ENCODE measurements at places on chromosomes 6 and 20. TPM values are rescaled to one million over a fixed set of nuclear protein-coding genes. Genes with fewer than 3 reads are reported as not detected.
A peak's percentile ranks its signal among the peaks of the same experiment; 100 is the strongest.

DNA sequence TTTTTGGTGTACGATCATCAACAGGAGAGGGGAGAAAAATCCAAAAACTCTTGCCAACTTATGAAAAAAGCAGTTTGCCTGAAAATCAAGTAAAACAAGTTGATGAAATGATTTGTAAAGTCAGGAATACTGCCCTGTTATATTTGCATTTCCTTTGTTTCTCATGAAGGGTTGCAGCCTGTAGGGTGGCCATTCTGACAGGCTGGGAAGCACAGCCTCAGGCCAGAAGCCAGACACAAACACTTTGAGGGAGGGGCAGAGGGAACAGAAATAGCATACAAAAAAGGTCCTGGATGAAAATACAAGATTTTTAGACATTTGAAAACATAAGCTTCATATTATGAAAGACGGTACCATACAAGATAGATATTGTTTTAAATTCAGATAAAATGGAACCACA is 109.8 kb downstream of the DTNBP1 start:
- H3K4me3 ChIP-seq: no peak overlapping the region
- H3K36me3 ChIP-seq: no peaks in the 10 kb centered on the region
- no peak overlapping the region for H3K27ac ChIP-seq

DNA sequence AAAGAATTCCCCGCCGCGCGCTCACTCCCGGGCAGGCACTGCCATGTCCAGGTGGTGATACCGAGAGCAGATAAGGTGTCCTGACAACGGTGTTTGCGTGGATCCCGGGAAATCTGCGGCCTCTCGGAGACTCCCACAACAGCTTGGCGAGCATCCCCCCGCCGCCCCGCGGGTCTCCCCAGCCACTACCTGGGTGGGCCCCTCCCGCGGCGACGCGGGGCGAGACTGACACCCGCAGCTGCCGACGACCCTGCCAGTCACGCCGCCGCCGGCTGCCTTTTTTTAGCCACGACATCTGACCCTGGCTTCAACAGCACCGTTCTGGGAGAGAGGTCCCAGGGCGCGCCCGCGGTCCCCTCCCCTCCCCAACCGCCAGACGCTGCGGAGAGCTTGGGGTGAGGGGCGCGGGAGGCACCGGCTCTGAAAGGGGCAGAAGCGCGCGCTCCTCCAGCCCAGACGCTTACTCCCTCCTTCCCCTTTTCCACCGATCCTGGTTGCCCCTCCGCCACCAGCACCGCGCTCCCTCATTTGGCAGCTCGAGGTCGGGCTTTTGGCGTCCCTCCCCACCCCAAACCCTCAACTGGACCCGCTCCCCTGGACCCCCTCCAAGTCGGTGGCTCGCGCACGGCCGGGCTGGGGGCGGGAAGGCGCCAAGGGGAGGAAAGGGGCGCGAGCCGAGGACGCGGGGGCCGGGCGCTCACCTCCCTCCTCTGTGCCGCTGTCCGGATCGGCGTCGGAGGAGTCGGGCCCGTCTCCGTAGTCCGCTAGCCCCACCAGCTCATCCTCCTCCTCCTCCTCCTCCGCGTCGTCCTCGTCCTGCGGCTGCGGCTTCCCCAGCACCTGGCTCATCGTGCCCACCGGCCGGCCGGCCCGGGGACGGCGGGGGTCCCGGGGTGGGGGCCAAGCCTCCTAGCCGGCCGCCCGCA is 665 bp downstream of the RRAGD start:
- no peak for DNase-seq
- peak overlapping the region; percentile 54 for H3K27ac ChIP-seq
- no peaks in the 10 kb centered on the region for H3K27me3 ChIP-seq
- peak overlapping the region; percentile 82 for H3K4me3 ChIP-seq
- no peaks in the 10 kb centered on the region for H3K36me3 ChIP-seq

DNA sequence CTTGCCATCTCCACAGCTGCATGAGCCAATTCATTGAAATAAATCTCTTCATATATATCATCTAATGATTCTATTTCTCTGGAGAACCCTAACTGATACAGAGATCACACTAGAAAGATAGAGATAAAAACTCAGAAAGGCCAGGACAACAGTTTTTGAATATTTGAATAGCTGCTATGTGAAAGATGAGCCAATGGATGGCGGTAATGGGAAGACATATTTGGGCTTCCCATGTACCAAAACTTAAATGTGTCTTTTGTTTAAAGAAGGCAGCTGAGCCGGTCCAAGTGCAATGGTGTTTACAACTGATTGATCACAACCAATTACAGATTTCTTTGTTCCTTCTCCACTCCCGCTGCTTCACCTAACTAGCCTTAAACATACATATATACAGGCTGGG is 35.1 kb downstream of the SGK1 start:
- no peaks in the 10 kb centered on the region for H3K27me3 ChIP-seq
- H3K4me3 ChIP-seq: no peak overlapping the region
- no peaks in the 10 kb centered on the region for H3K36me3 ChIP-seq
- no peak overlapping the region for H3K27ac ChIP-seq
- DNase-seq: no peak

DNA sequence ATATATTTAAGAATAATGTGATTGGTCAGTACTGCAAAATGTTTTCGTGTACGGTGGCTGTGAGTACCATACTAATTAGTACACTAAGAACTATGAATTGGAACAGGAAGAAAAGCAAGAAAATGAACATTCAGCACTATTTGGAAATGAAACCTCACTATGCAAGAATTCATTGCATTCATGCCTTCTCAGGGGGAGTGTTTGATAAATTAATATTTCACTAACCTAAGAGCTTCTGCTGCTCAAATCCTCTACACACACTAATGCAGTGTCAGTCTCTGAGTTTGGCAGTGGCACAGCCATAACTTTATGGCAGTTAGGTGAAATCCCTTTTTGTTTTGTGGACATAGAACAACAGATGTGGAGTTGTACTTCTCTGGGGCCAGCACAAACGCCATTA is 60.1 kb downstream of the SLC16A10 start:
- no peak overlapping the region for H3K27ac ChIP-seq
- no peaks in the 10 kb centered on the region for H3K27me3 ChIP-seq
- no peaks in the 10 kb centered on the region for H3K4me1 ChIP-seq

Gene SPDEF
- total RNA-seq: not detected

All from GM12878 (cell line).